Activated naive CD8-positive, alpha-beta T cell treated with anti-CD3 and anti-CD28 coated beads, Interleukin-2, amount 10 ng/mL, durations not matched to agents 7 days and 5 days (primary cell): ENCODE measurements at places on chromosomes 16 and 17. TPM values are rescaled to one million over a fixed set of nuclear protein-coding genes. Genes with fewer than 3 reads are reported as not detected.

CDRT15 gene
- not detected for total RNA-seq

CCL3 gene
- total RNA-seq: 4.7 TPM

GRCh38 chr17:9292561-9292941, 271.2 kb downstream of the NTN1 start:
- DNase-seq: no peak

GRCh38 chr16:47392081-47392480, 68.8 kb downstream of the ITFG1 start:
- DNase-seq: no peak

DNA sequence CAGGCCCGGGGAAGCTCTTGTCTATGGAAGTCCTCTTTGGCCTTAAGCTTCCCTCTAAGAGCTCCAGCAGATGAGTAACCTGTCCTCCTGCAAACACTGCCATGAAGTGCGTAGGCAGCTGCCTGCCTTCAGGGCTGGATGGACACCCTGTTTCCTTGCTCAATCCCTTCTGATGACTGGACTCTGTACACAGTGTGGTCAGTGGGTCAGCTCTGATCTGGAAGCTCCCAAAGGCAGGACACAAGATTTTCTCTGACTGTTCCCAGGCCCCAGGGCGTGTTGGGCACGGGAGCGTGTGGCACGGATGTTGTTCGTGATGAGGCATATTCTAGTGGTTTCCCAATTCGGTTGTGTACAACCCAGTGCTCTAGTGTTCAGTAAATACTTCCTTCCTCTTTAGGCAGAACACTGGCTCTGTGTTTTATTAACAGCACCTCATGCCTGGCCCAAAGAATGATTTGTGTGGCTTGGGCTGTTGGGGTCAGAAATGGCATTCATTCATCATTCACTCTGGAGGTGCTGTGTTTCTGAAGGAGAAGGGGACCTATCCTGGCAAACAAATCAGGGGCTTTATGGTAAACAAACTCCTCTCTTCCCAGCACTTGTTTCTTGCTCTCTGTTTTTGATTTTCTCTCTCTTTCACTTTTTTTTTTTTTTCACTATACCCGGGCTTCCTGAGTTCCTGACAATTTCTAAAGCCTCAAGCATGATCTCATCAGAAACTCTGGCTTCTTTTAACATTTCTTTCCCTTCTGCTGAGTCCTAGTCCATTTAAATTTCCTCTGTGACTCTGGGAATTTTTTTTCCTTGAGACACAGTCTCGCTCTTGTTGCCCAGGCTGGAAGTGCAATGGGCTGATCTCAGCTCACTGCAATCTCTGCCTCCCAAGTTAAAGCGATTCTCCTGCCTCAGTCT, 12.0 kb upstream of the RNF157 start:
- peak; percentile 57 for DNase-seq

ZPBP2 gene
- total RNA-seq: 0.14 TPM
